Stimulated activated CD8-positive, alpha-beta memory T cell treated with anti-CD3 and anti-CD28 coated beads, Interleukin-12 subunit alpha, Interleukin-12 subunit beta, amount 100 ng/mL, for 1 hour (primary cell): ENCODE measurements at places on chromosomes 2 and 18.

DNA sequence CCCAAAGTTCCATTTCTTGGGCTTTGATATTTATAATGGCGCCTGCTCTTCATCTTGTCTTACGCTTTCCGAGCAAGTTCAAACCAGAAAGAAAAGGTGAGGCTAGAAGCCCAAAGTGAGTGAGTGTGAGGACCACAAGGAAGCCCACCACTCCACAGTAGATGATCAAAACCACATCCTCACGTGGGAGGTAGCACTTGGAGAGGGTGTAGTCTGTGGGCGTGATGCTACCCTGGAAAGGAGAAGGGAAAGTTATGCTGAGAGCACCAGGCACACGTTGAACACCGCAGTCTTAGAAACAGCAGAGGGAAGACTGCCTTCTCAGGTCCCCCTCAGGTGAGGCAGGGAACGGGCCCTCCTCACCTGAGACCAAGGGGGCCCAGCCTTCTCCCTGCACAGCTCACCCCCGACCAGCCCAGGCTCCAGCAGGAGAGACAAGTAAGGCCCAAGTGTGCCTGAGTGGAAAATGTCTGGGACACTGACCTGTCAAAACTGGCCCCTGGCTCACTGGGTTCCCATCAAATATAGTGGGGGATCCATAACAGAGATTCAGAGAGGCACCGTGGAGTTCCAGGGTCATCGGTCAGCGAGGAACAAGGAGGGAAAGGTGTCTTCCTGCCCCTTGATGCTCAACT lies 23.6 kb downstream of the MPPE1 start:
- DNase-seq = no peak

DNA sequence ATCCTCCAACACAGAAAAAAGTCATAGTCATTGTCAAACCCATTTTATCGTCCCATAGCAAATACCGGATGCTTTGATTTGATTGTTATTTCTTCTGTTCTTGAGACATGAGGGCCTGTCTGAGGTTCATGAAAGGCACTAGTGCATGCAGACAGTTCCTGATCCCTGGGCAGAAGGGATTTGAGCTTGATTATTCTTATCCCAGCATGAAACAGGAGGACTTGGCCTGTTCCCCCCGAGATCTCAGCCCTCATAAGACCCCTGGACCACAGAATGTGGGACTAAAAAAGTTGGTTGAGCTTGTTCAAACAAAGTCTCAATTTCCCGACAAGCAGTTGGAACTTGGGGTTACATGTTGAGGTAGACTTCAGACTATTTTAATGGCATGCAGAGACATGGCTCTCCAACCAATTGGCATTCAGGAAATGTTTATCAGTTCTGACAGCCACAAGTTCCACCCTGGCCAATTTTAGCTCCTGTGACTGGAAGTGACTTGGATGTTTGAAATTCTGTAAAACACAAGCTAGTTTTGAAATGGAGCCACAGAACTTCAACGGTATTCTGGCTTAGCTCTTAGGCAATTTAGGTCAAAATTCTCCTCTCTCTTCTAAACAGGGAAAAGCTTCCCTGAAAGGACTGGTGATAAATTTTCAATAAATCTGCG lies 366.9 kb upstream of the SLC14A2 start:
- DNase-seq = no peak

GRCh38 chr2:185291035-185291647 lies 447.5 kb upstream of the FSIP2 start:
- no peak for DNase-seq

DNA sequence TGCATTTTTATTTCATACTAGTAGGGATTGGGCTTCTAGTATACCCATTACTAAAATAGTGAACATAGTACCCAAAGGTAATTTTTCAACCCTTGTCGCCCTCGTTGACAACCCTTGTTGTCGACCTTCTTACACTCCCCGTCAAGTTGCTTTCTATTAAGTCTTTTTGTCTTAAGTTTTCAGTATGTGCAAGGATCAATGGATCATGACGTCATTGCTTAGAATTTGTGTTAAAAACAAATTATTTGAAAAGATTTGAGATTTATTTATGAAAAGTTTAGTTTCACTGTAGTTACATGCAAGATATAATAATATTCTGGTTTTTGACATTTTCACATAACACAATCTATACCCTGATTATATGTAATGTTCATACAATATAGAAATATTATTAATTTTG lies 110.4 kb downstream of the CBLN2 start:
- DNase-seq = no peak

GRCh38 chr2:197309691-197310231 lies 819 bp downstream of the ANKRD44 start:
- DNase-seq = peak; percentile 30

- DNase-seq = no peak
These were observed 494 bp downstream of the ANKZF1 start for GRCh38 chr2:219230059-219230540.

DNA sequence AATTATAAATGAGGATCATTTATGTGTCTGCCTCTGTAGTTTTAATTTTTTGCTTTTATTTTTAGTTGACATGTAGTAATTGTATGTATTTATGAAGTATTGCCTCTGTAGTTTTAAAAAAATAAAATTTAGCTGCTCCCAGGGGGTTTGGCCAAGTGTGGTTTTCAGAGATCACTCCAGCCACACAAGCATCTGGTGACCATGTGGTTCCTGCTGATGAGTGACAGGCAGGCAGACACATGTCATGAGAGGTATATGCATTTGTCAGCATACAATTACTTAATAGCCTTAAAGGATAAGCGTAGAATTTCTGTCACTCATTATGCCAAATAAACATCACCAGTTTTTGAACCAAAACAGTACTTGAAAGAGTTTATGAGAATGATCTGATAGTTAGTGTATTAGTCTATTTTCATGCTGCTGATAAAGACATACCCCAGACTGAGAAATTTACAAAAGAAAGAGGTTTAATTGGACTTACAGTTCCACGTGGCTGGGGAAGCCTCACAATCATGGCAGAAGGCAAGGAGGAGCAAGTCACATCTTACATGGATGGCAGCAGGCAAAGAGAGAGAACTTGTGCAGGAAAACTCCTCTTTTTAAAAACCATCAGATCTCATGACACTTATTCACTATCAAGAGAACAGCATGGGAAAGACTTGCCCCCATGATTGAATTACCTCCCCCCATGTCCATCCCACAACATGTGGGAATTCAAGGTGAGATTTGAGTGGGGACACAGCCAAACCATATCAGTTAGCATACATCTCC lies 29.6 kb downstream of the MREG start:
- no peak for DNase-seq

DNA sequence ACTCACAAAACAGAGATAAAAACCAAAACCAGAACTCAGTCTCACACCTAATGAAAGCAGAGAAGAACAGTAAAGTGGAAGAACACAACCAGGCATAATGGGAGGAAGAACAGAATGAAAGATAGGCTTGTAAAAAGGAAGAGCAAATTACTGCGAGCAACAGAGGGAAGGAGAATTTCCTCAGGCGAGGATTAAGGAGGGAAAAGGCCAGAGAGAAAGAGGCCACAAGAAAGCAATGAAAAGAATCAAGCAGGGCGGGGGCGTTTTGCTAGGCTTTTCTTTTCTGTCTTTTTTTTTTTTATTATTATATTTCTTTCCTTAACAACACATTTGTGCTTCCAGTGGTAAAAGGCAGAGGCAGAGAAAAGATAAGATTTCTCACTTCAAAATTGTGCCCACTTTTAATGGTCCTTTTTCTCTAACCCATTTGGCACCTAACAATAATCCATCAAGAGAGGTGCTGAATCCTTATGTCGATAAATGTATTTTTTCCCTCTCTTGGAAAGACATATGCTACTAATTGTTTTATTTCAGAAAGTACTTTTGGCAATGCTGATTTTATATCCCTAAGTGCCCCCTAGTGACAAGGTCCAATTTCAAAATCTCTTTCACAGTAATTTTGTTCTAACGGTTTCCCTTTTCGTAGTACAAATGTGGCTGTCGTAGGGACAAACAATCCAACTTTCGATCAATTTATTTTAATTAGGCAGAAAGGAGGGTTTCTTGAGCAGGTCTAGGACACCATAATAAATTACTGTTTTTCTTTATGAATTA lies 138.7 kb upstream of the AQP4 start:
- DNase-seq = no peak

DNA sequence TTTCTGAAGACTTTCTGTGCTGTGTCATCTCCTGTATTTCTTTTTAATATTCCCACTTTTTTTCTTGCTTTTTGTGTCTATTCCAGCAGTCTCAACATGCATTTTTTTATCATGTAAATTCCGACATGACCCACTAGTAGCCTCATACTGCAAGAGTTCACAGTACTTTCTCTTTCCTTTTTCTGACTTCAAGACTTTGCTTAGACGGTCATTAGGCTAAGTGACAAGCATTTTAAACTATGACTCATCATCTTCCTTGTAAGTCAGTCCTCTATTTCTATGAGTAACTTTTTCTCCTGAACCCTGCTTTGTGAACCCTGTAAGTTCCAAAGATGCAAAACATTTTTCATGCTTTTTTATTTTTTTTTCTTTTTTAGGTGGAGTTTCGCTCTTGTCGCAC lies 381.2 kb downstream of the TXNL1 start:
- DNase-seq = no peak

DNA sequence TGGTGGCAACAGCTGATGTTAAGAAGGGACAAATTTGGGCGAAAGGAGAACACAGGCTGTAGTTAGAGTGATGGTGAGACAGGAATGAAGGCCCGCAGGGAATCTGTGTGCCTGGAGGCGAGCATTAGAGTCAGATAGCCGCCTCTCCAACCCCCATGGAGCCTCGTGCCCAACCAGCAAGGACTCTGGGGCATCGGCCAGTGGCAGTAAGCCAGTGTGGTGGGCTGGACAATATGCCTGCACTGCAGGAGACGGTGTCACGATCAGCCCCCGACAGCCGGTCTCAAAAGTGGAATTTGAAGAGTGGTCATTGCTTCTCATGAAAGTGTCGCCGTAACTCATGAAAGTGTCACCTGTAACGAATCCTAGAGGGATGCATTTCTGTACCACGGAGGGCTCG lies 249.4 kb downstream of the ALPK2 start:
- DNase-seq = no peak

- no peak for DNase-seq
These were observed 29.4 kb upstream of the ST3GAL5 start for GRCh38 chr2:85917887-85918795.

DNA sequence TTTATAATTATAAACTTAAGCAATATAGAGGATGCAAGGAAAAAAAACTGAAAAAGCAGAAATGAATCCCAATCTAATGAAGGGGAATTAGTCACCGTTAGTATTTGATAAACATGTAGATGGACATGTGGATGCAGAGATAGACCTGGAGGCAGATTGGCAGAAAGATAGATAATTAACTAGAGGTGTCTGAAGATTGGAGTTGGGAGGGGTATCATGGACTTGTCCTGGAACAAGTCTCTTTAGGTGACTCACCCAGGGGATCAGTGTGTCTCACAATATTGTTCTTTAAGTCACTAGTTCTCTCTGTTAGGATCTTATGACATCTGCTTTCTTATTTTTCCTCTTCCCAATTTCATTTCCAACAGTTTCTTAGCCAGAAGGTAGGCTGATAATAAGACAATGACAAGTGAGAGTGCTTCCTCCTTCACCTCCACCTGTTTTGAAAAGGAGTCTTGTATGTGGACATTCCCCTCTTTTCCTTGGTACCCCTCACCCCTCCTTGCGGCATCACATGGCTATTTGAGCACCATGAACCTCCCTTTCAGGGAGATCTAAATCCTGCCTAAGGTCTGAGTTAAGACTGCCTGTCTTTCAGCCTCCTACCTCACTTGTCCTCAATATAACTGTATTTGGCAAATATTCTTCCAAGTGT lies 987.7 kb downstream of the TSN start:
- DNase-seq = no peak

DNA sequence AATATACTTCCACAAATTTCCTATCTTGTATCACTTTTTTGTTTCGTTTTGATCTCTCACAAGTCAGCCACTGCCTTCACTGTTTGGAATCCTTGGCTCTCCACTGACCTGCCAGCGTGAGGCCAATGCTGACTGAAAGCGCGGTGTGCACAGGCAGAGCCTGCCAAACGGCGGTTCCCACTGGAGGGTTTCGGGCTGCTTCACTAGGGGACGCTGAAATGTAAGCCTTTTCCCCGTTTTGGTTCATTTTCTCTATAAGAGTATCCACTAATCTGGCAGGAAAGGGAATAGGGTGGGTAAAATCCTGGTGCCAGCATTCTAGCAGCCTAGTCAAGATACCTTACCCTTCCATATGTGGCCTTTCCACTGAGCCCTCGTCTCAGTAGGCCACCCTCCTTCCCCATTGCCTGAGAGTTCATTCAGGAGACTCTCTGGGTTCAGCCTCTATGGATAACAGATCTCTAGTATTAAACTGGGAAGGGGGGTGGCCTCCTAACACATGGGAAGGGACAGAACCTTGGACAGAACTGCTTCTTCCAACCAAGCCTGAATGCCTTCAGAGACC lies 91.5 kb downstream of the DYM start:
- no peak for DNase-seq

DNA sequence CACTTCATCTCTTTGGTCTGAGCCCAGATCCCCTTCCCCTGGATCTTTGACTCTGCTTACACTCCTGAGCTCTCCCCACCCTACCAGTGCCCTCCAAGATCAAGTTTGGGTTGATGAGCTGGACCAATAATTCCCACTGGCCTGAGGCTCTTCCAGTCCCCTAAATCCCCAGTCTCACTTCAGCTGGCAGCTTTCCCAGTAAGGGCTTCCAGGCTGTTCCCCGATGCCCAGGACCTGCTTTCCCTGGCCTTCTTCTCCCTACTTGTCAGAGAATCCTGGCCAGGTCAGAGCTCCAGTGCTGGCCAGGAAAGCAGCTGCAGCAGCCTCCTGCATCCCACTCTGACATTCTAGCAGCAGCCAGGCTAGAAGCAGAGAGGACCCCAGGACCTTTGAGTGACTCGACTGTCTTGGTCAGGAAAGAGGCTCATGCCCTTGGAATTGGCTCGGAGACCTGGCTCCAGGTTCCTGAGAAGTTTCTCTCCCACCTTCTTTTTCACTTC lies 3.5 kb downstream of the WNT6 start:
- DNase-seq = no peak

DNA sequence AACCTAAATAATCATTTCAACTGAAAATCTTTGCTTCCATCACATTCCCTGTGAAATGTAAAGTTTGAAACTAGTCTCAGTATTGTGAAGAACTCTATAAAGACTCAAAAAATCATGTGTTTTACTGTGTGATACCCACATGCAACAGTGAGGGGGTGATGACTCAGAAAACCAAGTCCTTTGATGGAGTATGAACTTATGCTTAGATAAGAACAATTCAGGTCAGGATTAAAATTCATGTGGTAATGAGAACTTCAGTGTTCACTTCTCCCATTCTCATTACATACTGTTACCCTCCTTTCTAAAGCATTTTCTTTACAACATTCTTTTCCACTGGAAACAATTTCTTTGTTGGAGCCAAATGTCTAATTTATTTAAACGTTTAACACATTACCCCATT lies 360.2 kb downstream of the FSIP2 start:
- no peak for DNase-seq

GRCh38 chr18:52069201-52069600 lies 270.8 kb upstream of the DCC start:
- DNase-seq = no peak

DNA sequence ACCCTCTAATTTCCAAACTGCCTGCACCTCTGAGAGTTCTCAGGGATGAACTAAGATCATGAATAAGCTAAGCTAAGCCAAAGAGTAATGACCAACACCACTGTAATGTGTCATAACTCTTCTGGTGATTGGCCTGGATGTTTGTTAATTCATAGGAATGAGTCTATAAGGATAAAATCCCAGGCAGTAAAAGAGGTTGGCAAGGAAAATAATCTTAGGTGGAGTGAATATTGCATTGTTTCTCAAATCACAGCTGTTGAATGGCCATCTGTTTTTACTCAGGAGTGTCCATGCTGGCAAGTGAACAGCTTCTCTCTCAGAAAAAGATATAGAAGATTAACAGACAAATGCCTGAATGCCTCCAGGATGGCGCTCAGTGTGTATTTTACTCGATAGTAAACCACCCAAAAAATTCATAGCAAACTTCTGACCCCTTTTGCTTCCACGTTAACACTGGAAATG lies 60.8 kb upstream of the GLS start:
- DNase-seq = no peak
